ENCODE measurements at places on chromosomes 16 and 17. TPM values are rescaled to one million over a fixed set of nuclear protein-coding genes. Genes with fewer than 3 reads are reported as not detected.

HSF4 gene
- total RNA-seq: 140 TPM

OR2C1 gene
- not detected for total RNA-seq

PABPN1L gene
- total RNA-seq: not detected

CRYBA1 gene
- total RNA-seq: not detected

Measured in Peyer's patch (tissue), 4 donors.